ENCODE measurements at places on chromosomes 2 and 18.

GRCh38 chr2:195823206-195823605, 166.2 kb downstream of the SLC39A10 start:
- no peak for DNase-seq

DNA sequence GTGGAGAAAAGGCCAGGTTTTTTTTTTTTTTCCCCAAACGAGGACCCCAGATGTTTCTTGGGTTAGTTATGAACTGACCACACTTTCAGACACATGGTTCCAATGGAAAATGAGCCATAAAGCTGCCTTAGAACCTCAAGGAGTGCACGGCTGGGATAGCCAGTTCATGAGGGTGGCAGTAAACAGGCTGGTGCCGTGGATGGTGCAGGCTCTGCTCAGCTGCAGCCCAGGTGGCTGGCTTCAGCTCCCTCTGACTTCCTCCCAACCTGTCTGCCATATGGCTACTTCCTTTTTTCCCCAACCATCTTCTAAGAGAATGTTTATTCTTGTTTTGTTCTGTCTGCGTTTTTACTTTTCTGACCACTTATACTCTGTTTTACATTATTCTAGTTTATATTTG, 109.8 kb upstream of the LMAN1 start:
- DNase-seq, result no peak

GRCh38 chr2:42999391-42999841, 207.0 kb upstream of the HAAO start:
- no peak for DNase-seq

DNA sequence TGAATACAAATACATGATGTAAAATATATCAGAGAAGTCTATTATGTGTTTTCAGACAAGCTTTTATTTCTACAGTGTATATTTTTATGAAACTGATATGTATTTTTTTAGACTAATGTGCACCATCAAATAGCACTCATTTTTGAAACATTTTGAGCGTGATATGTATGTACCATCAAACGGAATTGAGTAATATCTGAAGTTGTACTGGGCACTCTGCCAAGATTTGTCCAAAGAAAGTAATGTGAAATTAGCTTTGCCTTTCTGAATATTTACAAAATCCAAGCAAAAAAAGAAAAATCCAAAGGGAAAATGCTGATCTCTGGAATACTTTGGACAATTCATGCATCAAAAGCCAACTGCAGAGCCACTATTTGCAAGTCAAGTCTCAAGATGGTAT, 972.0 kb downstream of the DPP10 start:
- DNase-seq, result no peak

GRCh38 chr2:31070339-31071125, 67.7 kb downstream of the GALNT14 start:
- no peak for DNase-seq

- DNase-seq, result no peak
Observed at GRCh38 chr2:238716585-238716984, 131.3 kb upstream of the TWIST2 start.

DNA sequence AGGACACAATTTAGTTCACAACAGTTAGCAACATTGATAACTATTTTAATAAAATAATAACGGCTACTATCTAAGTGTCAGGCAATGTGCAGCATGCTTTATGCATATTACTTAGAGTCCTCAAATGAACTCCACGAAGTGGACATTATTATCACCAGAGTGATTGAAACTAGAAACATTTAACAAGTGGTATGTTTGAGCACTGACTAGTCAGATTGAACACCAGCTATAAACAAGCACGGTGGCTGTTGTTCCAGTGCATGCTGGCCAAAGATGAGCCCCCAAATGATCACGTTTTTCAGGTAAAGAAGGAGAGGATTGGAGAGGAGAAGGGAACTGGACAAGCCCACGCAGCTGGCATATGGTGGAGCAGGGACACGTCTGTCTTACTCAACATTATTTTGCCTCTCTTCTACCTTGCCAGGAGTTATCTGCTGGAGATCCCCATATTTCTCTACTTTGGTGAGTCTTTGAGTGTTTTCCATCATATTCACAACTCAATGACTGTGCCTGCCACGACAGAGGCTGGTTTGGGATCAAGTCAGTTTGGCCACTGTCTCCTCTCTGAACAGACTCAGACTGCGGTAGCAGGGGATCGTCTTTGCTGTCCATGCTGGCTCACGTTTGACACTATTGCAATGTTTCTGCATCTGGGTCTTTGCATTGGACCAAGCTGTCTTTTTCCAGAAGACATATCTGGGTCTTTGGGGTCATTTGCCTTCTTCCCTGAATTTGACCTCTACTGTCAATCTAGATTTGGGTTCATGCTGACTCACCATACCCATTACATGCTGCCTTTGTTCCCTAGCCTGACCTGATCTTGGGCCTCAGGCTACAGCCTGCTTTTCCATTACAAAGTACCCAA, 66.0 kb upstream of the ACSL3 start:
- DNase-seq, result no peak

- DNase-seq, result no peak
Observed at GRCh38 chr18:5488844-5489243, 55.0 kb downstream of the EPB41L3 start.

DNA sequence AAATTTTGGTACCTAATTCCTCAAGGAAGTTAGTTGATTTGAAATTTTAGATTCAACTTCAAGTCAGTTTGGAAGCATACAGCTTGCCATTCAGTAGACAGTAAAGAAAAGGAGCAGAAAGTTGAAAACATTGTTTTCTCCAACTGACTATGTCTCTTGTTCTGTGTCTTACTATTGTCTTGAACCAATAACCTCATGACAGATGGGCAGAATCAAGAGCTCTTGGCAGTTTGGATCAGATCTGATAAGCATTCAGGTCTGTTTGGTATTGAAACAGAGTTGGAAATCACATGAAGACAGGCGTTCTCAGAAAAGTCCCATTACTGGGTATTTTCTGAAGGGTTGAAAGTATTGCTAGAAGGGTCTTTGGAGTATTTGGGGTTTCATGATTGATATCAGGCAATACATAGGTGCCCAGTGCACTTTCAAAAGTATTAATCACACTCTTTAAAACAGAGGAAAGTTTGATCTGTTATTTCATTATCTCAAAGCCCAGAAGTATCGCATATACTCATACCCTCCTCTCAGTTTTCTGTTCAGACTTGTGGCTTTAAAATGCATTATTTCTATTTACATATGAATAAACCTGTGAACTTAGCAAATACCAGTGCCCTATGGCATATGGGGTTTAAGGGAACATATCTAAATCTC, 428.4 kb upstream of the ZEB2 start:
- DNase-seq, result no peak

DNA sequence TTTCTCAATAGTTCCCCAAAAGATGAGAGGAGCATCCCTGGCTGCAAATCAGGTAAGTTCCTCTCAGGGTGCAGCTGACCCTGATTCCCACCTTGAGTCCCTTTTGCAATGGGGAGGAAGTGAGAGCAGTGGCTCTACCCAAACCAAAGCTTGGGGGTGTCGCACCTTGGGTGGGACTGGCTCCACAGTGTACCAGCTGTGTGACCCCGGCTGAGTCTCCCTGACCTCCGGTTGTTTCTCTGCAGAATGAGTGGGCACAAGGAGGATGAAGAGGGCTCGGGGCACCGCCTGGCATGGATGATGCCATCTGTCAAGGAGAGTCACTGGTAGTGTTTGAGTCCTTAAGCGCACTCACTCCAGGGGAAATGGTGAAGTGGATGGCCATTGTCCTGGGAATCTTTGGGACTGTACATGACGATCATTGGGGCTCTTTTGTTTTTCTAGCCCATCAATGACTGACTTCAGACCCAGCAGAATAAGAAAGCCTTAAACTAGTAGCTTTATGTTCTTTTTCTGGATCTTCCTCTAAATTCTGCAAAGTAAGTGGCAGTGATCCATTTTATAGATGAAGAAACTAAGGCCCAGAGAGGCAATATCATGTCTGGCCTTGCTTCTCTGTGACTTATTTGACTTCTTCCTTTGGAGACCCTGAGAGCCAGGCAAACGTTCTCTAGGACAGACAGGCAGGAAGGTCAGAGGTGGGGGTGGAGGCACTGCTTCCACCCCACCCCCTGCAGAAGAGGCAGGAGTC, 106.3 kb upstream of the ST3GAL5 start:
- DNase-seq, result no peak

DNA sequence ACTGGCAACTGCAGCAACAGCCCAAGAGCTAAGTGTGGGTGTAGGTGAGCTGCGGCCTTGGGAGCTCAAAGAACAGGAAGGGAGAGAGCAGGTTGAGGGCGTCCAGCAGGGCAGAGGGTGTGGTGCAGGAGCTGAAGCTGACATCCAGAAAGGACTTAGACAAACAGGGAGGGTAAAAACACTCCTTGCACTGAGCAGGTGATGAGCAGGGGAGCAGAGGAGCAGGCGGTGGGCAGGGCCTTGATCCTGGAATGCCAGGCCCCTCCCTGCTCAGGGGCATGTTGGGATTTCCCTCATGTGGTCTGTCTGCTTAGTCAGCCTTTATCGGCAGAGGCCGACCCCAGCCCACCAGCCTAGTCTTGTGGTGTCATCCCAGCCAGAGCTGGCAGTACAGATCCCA, 63.6 kb downstream of the VSNL1 start:
- no peak for DNase-seq

DNA sequence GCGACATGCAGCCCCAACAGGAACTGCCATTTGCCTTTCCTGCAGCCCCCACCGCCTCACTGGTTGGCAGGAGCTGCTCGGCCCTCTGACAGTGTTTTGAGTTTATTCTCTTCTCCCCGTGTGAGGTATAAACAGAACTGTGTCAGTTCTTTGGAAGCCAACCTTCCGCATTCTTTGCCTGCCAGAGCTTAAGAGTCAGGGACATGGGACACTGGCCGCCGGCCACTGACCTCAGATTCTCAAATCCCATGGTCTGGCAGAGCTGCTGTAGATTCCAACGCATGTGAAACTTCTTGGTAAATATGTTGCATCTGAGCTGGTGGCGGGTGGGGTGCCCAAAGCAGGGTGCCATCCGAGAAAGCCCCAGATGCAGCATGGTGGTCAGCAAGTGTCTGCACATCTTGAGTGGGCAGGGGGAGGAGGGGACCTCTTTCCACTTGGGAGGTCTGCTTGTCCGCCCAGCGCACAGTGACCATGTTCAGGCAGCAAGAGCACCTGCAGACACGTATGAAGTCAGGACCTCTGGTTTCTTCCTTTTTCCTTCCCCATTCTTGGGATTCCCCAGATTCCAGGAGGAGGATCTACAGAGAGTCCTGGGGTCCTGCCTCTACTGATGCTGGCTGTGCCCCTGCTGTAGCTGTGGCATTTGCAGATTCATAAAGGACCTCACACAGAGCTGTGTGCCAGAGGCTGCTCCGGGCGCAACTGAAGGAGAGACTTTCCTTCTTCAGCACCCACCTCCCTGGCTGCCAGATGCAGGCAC, 23.8 kb downstream of the ASB18 start:
- DNase-seq, result no peak

GRCh38 chr2:137857881-137858280, 106.4 kb upstream of the HNMT start:
- DNase-seq, result no peak

GRCh38 chr18:2857491-2858131, 10.8 kb downstream of the EMILIN2 start:
- no peak for DNase-seq
